ENCODE measurements at places on chromosomes 6 and 20. TPM values are rescaled to one million over a fixed set of nuclear protein-coding genes. Genes with fewer than 3 reads are reported as not detected.

DNA sequence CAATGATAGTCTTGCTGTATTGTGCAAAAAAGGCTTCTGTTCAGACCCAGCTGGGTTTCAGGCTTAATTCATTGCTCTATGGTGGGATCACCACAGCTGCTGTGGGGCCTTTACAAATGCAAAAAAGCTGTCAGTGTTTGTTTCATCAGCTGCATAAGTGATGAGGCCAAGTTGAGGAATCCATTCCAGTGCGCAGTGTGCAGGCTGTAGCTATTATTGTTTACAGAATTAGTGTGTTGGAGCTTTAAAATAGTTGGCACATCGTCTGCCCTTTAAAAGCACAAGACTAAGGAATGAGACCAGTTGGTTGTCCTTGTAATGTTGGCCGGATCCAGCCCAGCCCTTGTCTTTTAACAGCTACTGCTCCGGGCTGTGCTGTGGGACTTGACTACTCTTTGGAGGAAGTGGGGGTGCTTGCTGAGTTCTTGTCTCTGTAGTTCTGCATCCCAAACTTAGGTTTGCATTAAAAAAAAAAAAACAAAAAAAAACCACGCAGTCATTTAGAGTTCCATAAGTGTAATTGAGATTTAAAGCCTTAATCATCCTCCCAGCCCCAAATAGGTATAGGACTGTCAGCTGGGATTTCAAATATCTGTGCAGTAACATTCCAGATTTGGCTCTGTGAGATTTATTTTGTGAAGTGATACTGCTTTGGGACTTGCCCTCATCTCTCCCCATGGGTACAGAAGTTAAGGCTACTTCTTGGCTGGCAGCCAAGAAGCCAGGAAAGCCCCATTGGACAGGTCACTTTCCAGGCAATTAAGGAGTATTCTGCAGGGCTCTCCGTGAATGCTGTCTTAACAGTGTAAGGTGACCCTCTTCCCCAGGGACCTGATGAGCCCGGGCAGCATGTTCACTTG, 19.3 kb downstream of the JARID2 start:
- no peak for DNase-seq

GRCh38 chr6:98827295-98828159, 6.8 kb upstream of the POU3F2 start:
- DNase-seq = no peak

- no peak for DNase-seq
Measured at GRCh38 chr6:32836873-32837272, 1.7 kb downstream of the TAP2 start.

GRCh38 chr6:90328004-90328403, 31.4 kb upstream of the BACH2 start:
- no peak for DNase-seq

DNA sequence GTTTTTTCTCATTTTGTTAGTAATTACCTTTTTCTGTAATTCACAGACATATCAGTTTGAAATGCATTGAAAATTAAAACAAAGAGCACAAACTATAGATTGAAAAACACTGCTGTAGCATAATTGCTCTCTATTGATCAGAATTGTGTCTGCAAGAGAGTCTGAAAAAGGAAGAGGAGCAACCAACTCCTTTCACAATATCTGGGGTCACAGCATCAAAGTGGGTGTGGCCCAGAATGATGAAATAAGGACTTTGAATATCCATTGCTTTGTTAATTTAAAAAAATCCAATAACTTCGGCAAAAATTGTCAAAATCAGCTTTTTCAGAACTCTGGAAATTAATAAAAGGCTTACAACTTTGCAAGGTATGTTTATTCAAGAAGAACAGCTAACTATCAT, 99.2 kb downstream of the MYLK4 start:
- DNase-seq = no peak

DNA sequence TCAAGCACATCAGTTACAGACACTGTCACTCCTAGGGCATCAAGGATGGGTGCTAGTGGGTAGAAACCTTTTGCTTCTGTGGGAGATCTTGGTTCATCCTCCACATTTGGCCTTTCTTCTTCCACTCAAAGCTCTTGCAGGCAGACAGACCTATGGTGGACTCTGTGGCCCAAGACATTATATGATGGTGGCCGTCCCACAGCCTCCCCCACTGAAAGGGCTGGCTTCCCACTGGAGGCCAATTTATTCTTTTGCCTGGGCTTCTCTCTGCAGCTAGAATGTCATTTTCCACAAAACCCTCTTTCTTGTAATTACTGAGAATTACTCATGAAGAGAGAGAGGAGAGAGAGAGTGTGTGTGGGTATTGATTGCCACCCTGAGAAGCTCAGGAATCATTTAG, 43.8 kb downstream of the CD40 start:
- DNase-seq = no peak

DNA sequence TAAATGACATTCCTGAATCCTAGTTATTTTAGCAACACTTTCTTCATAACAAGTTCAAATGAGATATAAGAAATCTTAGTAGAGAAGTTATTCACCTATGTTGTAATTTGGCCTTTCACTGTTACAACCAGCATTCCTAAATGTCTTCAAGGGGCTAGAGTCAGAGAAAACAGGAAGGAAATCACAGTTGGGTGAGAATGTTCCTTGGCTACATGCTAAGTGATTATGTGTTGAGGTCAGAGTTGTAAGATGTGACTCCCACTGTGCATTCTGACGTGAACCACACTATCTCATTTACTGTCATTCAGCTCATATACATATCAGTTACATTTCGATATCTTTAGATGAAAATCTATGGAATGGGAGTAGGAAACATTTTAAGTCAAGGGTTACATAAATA, 51.0 kb upstream of the MLIP start:
- no peak for DNase-seq

DNA sequence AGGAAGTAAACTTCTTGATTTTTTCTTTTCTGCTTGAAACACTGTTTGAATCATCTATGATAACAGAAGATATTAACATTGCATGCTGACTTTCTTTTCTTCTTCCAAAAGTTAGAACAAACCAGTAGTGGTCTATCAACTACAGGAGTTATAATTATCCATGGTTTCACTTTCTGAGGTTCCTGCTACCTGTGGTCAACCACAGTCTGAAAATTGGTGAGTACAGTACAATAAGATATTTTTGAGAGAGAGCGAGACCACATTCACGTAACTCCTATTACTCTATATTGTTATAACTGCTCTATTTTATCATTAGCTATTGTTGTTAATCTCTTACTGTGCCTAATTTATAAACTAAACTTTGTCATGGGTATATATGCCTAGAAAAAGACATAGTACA, 86.1 kb downstream of the MAP7 start:
- DNase-seq = no peak

- peak; percentile 89 for DNase-seq
Measured at GRCh38 chr6:43951063-43951755, 176.0 kb downstream of the MRPL14 start.

GRCh38 chr6:142902636-142903053, 42.3 kb downstream of the HIVEP2 start:
- DNase-seq = peak; percentile 78

DNA sequence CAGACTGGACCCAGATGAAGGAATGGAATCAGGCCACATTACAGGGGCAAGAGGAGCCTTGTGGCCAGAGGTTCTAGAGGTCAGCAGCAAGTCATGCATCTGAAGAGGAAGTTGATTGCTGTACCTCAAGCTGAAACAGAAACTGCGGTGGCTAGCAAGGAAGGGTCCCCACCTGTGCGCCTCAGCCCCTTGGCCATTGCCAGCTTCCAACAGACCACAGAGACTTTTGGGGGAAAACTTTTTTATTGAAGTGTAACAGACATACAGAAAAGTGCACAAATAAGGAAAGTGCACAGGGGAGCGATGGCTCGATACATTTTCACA, 26.8 kb upstream of the SLC9A8 start:
- no peak for DNase-seq

DNA sequence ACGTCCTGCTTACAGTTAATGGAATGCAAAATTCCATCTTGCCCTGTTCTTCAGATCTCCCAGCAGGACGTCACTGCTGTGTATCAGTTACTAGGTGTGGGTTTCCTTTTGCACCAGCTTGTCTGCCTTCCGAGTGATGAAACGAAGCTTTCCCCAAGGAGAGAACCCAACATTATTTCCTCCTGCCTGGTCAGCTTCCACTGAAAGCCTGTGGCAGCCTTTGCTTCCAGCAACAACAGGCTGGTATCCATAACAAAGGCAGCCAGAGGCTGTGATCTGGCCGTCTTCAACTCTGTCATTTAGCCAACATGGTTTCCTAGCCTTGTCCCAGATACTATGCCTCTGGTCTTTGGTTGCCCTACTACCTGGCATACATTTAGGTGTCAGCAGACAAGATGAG, 78.9 kb upstream of the HEY2 start:
- no peak for DNase-seq

- DNase-seq = no peak
Measured at GRCh38 chr6:90495216-90495817, 91.6 kb downstream of the MAP3K7 start.

DNA sequence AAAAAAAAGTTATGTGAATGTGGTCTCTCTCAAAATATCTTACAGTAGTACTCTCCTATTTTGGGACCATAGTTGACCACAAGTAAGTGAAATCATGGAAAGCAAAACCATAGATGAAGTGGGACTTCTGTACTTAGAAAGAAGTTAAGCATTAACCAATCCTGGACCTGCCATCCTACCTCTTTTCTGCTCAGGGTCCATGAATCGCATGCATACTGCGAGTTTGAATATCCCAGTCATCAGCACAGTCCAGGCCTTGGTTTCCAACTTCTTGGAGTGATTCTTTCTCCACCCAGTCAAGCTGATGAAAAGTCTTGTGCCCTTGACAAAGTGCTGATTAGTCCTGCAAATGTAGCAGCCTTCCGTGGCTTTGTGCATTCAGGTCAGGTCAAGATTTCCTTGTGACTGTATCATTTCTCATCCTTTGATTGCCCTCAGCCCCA, 46.0 kb downstream of the RNF217 start:
- no peak for DNase-seq

DNA sequence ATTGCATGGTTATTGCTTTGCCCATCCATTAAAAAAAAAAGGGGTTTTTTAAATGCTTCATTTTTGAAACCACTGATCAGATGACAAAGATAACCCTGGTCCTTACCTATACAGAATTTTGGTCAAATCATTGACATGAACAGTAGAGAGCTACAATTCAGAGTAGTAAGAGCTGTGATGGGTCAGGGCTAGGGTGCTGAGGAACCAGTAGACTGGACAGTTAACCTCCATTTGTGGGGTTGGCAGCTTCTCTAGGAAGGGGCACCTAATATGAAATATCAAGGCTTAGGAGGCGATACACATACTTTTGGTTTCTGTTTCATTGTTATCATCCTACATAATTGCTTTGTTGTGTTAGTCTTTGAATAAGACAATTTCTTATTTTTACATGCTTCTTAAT, 55.1 kb downstream of the ORC3 start:
- no peak for DNase-seq

DNA sequence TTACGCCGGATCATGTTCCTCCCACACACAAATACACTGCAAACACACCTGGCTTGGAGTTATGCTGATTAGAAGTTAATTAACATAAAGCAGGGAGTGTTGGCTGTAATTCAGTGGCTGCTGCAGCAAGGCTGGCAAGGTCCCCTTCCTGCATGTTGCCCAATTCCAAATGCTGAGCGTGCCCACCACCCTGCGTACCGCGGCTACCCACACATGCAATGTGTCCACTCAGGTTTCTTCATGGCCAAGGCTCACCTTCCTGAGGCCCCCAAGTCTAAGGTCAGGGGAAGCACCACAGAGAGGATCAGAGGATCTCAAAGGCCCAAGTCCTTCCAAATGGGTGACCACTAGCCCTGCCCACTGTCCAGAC, 11.6 kb upstream of the PRND start:
- DNase-seq = no peak

DNA sequence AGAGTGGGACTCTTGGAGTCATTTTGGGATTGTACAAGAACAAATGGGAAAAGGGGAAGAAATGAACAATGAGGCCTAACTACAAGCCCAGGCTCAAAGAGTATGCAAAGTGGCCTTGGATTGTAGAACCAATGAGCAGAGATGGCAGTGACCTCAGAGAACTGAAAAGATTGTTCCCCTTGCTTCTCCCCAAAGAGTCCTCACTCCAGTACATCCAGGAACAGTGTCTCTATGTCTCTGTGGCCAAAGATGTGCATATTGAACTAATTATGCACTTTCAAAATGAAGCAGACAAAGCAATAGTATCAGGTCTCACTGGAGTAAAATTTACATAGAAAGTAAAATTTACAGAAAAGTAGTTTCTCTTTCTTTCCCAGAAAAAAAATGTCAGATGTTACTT, 81.0 kb downstream of the SMLR1 start:
- DNase-seq = no peak

DNA sequence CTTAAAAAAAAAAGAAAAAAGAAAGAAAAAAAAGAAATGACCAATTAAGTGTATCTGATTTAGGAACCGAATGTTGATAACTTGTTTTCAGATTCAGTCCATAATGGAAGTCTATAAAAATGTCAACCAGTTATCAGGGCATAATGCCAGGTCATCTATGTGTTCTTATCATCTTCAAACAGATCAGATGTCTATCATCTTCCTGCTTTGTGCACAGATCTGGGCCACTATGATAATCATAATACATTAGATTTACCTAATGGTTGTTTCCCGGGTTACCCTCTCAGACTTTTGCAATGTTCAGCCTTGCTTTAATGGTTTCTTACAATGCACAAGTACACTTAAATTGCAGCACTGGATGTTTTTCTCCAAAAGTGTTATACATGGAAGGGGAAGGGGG, 100.6 kb downstream of the NKAIN2 start:
- no peak for DNase-seq

DNA sequence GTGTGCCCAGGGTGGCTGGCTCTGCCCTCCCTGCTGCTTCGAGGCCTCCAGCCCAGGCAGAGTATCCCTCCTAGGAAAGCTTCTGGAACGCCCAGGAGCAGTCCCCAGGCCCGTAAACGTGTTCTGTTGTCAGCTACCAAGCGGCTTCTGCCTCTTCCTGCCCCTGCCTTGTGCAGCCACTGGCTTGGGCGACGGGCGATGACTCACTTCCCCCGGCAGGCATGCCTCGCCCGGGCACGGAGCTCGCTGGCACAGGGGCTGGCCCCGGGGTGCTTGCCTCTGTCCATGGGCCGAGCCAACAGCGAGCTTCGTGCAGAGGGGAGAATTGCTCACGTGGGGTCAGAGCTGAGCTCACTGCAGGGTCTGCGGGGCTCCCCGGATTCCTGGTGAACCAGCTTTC, 86.7 kb upstream of the THBS2 start:
- no peak for DNase-seq

Gene KIFC1
- 3.1 TPM for total RNA-seq

Gene RIPPLY2
- not detected for total RNA-seq

Gene PPP1R11
- 34.1 TPM for total RNA-seq

Gene TRIM10
- total RNA-seq = 0.11 TPM

Gene MMP24
- total RNA-seq = 22.2 TPM

Gene NUP43
- total RNA-seq = 13.0 TPM

Gene SIRPD
- total RNA-seq = 2.2 TPM

Gene HLA-DMA
- 221 TPM for total RNA-seq

Gene GMPR
- total RNA-seq = 25.6 TPM

Gene CDS2
- total RNA-seq = 33.4 TPM

Gene TSPYL4
- total RNA-seq = 11.8 TPM

Data from upper lobe of left lung (tissue), 6 donors.